ENCODE measurements at places on chromosomes 16 and 17.

- no peak for DNase-seq
These were observed 95.0 kb downstream of the RAB11FIP4 start for GRCh38 chr17:31486351-31487062.

DNA sequence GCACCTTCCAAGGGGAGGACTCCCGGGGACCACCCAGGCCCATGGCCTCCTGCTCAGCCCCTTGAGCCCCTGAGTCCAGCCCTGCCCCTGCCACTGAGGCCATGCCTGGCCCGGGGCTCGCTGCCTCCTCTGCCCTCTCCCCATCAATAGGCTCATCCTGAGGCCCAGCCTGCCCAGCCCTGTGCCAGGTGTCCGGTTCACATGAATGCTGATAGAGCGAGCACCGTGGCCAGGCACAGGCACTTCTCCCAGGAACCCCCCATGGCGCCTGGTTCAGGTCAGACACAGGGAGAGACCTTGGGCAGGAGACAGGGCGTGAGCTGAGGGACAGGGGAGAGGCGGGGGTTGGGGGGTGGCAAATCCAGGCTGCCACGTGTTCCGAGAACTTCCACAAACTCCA lies 2.8 kb upstream of the PVALEF start:
- no peak for DNase-seq

GRCh38 chr17:27555339-27555738 lies 75.6 kb upstream of the LGALS9 start:
- DNase-seq = no peak

DNA sequence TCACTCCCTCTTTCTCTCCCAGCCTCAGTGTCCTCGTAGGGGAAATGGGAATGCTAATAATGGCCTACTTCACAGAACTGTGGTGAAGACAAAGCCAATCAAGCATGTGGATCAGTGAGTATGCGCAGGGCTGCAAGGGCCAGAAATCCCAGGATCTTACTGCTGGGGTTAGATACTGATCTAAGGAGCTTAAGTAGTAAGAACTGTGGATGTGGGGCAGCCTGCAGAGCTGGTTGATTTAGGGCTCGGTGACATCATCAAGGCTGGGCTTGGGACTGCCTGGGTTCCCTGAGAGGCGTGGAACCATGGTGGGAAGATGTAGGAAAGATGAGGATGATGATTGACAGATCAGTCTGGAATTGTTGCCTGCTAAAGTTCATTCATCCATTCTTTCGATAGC lies 25.6 kb downstream of the GOSR2 start:
- DNase-seq = no peak

DNA sequence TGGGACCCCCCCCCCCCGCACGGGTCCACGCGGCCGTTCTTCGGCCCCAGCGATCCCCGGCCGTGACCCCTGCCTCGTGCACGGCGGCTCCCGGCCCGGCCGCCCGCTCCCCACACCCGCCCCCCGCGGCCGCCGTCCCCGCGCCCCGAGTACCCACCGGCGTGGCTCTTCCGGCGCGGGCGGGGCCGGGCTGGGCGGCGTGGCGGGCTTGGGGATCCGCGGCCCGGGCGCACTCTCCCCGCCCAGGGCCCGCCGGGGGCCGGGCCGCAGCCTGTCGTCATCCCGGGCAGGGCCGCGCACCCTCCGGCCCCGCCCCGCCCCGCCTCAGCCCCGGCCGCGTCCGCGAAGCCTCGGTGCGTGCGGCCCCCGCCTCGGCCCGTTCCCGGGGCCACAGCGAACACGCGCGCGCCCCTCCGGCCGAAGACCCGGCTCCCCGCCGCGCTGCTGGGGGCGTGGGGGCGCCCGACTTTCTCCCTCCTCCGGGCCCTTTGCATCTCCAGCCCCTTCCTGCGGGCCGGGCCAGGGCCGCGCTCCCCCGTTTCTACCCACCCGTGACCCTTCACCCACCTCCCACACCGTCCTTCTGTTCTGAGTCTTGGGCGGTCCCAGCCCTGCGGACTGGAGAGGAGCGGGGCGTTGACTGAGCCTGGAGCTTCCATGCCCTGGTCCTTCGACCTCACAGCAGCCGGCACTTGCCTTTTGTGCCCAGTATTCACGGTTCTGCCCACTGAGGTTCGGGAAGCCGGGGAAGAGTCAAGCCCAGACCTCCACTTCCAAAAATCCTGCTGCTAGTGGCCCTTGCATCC lies 840 bp downstream of the MYO1C start:
- DNase-seq = no peak

GRCh38 chr16:85651629-85652430 lies 36.9 kb downstream of the GINS2 start:
- DNase-seq = no peak

DNA sequence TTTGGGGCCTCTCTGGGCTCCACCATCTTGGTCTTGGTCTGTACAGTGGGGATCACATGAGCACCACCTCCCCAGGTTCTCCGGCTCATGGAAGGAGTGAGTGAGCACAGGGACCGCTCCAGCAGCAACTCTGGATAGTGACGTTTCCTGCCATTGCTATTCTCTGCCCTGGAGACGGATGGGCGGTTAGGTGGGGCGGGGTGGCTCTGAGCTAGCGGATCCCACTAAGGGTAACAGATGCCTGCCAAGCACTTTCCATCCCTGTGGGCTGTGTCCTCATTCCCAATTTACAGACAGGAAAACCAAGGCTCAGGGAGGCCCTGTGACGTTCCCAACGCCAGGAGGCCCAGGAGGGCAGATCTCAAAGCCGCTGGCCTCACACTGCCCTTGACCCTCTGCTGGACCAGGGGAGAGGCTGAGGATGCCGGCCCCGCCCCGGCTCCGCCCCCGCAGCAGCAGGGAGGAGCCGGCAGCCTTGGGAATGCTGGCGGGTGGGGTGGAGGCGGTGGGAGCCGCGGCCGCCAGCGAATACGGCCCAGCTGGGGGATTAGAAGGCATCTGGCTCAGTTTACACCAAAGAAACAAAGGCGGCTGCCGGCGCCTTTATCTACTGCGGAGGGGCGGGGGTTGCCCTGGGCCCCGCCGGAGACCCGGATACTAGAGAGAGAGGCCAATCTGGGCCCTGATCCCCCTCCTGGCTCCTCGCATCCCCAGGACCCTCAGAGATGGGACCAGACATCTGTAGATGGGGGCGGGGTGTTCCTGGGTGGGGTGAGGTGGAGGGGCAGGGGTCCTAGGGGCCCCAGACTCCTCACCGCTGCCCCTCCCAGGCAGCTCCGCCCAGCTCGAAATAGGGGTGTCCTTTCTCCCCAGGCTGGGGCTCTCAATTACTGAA lies 122.3 kb upstream of the CIBAR2 start:
- peak; percentile 85 for DNase-seq

DNA sequence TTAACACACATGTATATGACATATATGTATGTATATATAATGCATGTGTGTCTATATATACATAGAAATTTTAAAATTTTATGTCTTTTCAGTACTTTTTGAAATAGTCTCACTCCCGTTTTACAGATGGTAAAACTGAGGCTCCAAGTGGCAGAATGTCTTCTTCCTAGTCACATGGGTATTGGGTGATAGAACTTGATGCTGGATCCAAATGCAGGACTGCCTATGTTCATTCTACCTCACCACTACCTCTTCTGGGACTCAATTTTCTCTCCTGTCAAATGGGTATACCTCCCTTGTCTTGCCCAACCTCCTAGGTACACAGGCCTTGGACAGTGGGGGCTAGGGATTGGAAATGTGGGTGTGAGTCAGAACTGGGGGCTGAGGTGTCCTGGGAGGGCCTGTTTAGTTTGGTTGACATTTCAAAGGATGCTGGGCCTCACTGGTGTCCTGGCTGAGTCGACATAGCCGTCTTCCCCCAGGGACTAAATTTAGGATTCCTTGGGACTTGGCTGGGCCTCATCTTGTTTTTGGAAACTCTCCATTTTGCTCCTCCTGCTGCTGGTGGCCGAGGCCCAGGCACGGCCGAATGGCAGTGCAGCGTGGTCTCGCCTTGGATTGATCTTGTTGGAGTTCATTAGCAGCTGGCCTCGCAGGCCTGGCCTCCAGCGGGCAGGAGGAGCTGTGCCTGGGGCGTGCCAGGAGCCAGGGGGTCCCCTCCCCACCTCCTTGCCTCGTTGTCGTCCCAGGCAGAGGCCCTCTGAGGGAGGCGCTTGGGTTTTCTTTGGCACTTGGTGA lies 25.9 kb downstream of the NKD1 start:
- no peak for DNase-seq

GRCh38 chr16:14373406-14373805 lies 256.7 kb downstream of the PARN start:
- no peak for DNase-seq

DNA sequence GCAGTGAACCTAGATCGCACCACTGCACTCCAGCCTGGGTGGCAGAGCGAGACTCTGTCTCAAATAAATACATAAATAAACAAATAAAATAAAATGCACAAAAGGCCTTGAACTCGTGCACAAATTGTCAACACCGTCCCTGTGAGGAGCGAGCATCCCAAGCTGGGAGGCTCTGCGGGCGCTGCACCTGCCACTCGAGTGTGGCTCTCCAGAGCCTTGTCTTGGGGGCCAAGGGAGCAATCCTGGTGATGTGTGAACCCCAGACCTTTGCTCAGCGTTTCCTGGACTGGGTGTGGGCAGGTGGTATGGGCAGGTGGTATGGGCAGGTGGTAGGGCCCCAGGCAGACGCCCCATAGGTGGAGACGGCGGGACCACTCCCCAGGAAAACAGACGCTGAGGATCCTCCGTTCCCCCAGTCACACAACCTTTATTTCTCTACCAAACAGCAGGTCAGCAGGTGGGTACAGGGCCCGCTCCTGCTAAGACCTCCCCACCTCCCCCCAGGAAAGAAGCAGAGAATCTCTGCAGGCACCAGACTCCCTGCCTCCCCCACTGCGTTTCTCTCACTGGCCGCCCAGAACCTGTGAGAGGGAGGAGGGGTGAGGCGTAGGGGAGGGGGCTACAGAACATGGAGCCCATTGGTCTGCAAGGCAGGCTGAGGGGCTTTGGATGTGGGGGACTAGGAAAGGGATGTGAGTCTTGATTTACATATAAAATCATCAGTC lies 7.4 kb upstream of the P2RX1 start:
- no peak for DNase-seq

- no peak for DNase-seq
These were observed 38.3 kb downstream of the HLF start for GRCh38 chr17:55303008-55303493.

DNA sequence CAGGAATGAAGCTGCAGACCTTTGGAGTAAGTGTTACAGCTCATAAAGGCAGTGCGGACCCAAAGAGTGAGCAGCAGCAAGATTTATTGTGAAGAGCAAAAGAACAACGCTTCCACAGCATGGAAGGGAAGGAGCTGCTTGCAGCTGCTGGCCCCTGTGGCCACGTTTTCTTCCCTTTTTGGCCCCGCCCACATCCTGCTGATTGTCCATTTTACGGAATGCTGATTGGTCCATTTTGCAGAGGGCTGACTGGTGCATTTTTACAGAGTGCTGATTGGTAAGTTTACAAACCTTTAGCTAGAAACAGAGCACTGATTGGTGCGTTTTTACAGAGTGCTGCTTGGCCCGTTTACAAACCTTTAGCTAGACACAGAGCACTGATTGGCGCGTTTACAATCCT lies 841.5 kb downstream of the CDH11 start:
- no peak for DNase-seq

DNA sequence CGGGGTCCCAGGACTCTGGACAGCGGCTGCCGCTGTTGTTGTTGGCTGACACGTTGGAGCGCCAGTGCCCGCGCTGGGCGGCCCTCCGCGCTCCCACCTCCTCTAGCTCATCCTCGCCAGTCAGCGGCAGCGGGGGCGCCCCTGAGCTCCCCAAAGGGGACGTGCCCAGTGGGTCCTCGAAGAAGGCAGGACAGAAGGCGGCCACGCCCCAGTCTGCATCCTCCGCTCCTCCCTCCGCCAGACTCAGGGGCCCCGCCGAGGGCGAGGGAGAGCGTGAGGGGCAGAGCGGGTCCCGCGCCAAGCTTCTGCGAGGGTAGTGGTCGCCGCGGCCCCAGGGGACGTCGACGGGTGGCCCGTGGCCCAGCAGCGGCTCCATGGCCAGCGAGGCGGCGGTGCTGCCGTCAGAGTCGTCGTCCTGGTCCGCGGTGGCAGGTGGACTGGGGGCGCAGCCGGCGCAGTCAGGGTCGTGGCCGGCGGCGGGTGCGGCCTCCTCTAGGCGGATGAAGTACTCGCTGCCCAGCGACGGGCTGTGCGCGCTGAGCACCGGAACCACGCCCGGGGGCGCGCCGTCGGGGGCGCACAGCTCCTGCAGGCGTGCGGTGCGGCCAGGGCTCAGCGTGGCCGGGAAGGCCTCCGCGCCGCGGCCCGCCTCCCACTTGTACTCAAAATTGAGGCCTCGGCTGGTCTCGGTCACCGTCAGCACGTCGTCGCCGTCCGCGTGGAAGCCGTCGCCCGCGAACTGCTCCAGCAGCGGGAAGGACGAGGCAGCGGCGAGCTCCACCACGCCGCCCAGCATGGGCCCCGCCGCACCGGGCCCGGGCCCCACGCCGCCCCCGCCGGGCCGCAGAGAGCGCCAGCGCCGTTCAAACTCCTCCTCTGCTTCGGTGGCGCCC lies 43.2 kb upstream of the PVALEF start:
- no peak for DNase-seq

- no peak for DNase-seq
These were observed 13.3 kb downstream of the NDUFAF8 start for GRCh38 chr17:81252326-81252986.

DNA sequence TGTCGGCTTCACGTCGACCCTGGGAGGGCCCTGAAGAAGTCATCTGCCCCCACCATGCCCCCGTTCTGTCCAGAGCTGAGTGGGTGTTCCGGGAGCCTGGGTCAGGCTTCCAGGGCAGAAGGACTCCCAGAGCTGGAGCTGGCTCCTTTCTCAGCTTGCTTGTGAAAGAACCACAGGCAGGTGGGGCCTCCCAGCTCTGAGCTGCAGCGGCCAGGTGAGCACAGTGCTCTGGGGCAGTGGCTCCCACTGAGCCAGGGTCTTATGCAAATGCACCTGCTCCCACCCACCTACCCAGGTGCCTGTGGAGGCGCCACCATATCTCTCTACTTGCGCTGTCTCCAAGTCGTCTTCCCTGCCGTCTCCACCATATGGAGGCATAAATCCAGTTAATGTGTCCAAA lies 140.0 kb upstream of the RPL38 start:
- DNase-seq = no peak

DNA sequence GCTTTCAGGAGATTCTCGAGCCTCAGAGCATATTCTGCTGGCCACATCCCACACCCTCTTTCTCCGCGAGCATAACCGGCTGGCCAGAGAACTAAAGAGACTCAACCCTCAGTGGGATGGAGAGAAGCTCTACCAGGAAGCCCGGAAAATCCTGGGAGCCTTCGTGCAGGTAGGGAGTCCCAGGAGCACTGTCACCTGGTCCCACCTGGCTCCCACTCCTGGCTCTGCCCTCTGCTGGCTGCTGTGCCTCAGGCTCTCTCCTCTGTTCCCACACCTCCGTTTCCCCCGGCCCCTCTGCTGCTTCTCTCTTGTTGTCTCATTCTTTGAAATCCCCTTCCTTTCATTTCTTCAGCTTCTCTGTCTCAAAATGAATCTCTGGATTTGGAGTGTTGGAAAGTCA lies 16.4 kb downstream of the LPO start:
- no peak for DNase-seq

GRCh38 chr17:18261146-18261515 lies 669 bp downstream of the MIEF2 start:
- peak; percentile 44 for DNase-seq

DNA sequence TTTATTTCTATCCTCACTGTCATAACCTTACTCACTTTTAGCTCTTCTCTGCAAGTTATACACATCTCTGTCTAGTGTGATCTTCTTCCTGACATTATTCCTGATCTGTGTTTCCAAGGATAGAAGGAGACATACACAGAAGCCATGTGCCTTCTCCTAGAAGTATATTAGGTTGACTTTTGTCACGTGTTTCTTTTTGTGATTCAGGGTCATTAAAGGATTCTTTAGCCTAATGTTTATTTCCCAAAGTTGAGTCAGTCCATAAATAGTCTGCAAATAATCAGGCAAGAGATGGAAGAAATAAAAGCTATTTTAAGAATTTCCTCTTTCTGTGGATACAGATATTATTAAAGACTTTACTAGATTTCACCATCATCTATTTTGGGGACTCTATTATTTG lies 214.1 kb upstream of the GOT2 start:
- DNase-seq = no peak
